Left cardiac atrium (tissue), 4 donors: ENCODE measurements at places on chromosomes 13 and 19.

- DNase-seq: peak; percentile 83
Measured at GRCh38 chr19:6736169-6736916, 1.0 kb downstream of the GPR108 start.

GRCh38 chr13:41060724-41061074, 610 bp upstream of the WBP4 start:
- peak; percentile 89 for DNase-seq

DNA sequence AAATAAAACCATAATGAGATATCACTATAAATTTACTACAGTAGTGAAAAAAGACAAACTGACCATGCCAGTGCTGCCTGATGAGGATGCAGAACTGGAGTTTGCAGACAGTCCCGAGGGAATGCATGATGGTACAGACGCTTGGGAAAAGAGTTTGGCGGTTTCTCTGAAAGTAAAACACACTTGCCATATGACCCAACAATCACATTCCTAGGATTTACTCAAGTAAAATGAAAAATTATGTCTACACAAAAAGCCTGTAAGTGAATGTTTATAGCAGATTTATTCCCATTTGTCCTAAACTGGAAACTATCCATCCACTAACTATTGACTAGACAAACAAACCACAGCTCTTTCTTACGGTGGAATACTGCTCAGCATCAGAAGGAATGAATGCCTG, 271.0 kb downstream of the DNAJC15 start:
- DNase-seq: no peak

GRCh38 chr13:113036401-113036800, 67.4 kb downstream of the MCF2L start:
- DNase-seq: no peak
